T-cell (primary cell): ENCODE measurements at places on chromosomes 5 and 9. TPM values are rescaled to one million over a fixed set of nuclear protein-coding genes. Genes with fewer than 3 reads are reported as not detected.

PCDHB11 gene
- total RNA-seq: not detected

NTNG2 gene
- 4.8 TPM for total RNA-seq

ARL14EPL gene
- not detected for total RNA-seq

SOX30 gene
- 0.13 TPM for total RNA-seq
